Muscle of back (tissue), 13 donors: ENCODE measurements at places on chromosomes 1 and 21.

- DNase-seq, result no peak
Observed at GRCh38 chr1:166843769-166844596, 4.7 kb downstream of the POGK start.

- DNase-seq, result no peak
Observed at GRCh38 chr1:181397845-181398244, 85.5 kb upstream of the CACNA1E start.

GRCh38 chr1:8902765-8903164 is 24.3 kb upstream of the ENO1 start:
- no peak for DNase-seq

DNA sequence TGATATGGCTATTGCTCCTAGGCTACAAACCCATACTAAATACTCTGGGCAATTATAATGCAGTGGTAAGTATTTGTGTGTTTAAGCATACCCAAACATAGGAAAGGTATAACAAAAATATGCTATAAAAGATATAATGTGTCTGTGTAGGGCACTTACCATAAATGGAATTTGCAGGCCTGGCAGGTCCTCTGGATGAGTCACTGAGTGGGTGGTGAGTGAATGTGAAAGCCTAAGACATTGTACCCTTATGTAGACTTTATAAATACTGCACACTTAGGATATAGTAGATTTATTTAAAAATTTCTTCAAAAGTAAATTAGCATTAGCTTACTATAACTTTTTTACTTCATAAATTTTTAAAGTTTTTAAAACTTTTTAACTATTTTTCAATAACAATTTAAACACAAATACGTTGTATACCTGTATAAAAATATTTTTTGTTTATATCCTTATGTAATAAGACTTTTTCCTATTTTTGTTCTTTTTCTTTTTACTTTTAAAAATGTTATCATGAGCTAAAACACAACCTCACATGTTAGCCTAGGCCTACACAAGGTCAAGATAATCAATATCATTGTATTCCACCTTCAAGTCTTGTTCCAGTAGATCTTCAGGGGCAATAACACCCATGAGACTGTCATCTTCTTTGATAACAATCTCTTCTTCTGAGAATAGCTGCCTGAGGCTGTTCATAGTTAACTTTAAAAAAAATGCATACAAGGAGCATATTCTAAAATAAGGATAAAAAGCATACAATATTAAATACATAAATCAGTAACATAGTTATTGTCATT is 306.3 kb upstream of the RGS18 start:
- DNase-seq, result no peak

DNA sequence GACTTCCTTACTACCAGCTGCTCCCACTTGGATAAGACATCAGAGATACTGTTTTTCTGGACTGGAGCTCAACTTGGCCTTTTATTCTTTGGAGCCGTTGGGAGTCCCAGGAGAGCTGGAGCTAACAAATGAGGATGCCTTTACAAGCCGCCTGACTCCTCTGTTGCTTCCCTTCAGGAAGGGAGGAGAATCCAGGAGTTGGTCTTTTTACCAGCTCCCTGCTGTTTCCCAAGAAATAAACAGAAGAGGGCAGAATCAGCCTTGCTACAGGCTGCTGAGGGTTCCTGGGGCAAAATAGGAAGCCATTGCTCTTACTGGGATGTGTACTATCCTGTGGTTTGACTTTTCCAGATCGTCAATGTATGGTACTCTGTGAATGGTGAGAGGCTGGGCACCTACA is 1.5 kb downstream of the EIF3I start:
- DNase-seq, result no peak

- DNase-seq, result no peak
Observed at GRCh38 chr1:150558303-150558704, 9.1 kb downstream of the ADAMTSL4 start.

GRCh38 chr1:237684236-237684635 is 206.5 kb downstream of the ZP4 start:
- no peak for DNase-seq

DNA sequence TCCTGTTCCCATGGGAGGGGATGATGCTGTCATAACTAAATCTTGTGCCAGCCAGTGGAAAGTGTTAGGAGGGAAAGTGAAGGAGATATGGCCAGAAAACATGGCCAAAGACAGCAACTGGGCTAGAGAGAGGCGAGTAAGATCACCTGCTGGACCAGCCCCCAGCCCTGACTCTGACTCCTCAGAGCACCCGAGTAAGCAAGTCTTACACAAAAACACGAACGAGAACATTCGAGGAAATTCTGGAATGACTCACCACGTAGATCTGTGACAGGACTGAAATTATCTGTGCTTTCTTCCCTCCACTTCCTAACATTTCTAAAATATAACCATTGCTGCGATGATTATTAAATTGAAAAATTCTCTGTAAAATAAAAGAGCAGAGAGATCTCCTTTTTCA is 9.2 kb downstream of the ZNF496 start:
- DNase-seq, result no peak

DNA sequence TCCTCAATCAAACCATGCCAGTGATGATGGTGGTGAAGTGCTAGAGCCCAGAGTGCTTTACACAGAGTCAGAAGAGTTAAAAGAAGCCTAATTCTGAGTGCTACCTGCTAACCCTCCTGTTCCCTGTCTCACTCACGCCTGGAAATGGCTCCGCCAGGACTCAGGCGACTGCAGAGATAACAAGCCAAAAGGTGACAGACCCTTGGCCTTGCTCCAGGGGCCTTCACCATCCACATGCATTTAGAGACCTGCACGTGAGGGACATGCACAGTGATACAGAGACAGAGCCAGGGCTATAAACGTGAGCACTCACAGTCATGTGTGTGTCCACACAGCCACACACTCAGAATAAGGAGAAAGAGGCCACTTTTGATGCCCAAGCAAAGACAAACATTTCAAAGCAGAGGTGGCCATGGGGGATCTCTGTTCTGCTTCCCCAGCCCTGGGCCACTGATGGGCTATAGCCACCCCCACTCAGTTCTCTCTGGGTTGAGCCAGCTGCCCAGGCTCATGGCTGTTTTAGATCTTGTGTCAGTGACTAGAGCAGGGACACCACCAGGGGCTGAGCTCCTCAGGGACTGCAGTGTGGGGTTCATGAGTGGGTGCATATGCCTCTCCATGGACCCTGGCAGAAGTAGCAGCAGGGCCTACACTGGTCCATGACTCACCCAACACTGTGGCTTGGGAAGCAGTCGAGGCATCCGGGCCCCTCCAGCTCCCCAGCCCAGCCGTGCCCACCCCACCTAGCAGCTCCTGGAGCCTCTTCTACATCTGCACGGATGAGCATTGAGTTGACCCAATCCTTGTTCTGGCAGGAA is 117.2 kb downstream of the EPHB2 start:
- no peak for DNase-seq

GRCh38 chr1:64546013-64546412 is 76.1 kb downstream of the CACHD1 start:
- DNase-seq, result no peak

GRCh38 chr21:20258542-20258941 is 739.7 kb upstream of the NCAM2 start:
- no peak for DNase-seq

- no peak for DNase-seq
Observed at GRCh38 chr1:50109647-50110075, 941 bp downstream of the ELAVL4 start.

GRCh38 chr21:31921079-31921478 is 48.3 kb downstream of the HUNK start:
- DNase-seq, result no peak

- DNase-seq, result no peak
Observed at GRCh38 chr1:35112668-35113067, 33.5 kb downstream of the ZMYM1 start.

- DNase-seq, result no peak
Observed at GRCh38 chr21:42468491-42469131, 27.4 kb downstream of the RSPH1 start.

DNA sequence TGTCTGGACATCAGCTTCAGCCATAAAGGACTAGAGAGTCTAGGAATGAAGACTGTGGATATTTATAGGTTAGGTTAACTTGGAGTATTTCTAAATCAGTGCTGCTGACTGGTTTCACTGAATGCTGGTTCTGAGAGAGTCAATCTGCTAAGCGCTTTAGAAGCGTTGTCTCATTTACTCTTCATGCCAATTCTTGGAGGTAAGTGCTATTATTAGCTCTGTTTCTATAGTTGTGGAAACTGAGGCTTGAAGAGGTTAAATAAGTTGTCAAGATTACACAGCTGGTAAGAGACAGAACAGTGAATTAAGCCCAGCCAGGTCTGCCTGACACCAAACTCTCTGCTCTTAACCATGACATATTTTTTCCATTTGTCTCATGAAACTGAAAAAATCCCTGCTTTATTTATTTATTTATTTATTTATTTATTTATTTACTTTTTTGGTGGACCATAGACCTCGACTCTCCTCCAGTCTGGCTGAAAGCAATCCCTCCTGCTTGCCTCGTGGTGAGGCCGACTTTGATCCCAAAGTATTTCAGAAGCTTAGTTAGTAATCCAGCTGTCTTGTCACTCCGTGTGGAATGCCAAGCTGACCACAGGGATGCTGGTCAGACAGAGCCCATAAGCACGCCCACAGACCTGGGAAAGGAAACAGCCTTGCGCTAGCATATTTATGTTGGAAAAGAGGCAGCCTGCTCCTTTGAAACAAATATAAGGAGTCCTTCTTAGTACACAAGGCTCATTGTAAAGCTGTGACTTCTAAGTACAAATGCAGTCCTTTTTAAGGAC is 16.9 kb downstream of the NTMT2 start:
- peak; percentile 88 for DNase-seq

DNA sequence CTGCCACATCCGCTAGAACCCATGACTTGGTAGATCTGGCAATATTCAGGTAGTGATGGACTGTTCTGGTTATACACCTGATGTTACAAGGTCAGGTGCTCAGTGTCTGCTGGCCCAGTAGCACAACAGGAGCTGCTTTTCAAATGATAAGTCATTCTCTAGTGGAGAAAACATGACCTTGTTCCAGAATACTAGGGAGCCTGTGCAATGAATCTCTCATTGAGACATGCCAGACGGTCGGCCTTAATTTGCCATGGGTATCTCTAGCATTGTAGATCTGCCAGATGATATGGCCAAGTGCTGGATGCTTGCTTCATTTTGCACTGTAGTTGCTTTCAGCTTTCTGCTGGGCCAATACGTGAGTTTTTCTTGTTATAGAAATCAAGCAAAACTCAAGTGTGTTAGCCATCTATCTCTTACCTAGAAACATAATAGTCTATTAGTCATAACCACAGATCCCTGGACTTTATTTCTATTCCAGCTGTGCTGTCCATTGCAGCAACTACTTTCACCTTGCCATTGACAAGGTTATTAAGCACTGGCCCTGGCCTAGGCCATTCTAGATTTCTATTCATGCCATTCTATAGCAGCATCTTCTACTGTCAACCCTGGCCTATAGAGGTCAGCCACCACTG is 13.9 kb upstream of the CENPF start:
- DNase-seq, result no peak

- peak; percentile 81 for DNase-seq
Observed at GRCh38 chr1:233240829-233241682, 54.5 kb downstream of the PCNX2 start.

- DNase-seq, result no peak
Observed at GRCh38 chr1:183882335-183883167, 77.6 kb downstream of the RGL1 start.

DNA sequence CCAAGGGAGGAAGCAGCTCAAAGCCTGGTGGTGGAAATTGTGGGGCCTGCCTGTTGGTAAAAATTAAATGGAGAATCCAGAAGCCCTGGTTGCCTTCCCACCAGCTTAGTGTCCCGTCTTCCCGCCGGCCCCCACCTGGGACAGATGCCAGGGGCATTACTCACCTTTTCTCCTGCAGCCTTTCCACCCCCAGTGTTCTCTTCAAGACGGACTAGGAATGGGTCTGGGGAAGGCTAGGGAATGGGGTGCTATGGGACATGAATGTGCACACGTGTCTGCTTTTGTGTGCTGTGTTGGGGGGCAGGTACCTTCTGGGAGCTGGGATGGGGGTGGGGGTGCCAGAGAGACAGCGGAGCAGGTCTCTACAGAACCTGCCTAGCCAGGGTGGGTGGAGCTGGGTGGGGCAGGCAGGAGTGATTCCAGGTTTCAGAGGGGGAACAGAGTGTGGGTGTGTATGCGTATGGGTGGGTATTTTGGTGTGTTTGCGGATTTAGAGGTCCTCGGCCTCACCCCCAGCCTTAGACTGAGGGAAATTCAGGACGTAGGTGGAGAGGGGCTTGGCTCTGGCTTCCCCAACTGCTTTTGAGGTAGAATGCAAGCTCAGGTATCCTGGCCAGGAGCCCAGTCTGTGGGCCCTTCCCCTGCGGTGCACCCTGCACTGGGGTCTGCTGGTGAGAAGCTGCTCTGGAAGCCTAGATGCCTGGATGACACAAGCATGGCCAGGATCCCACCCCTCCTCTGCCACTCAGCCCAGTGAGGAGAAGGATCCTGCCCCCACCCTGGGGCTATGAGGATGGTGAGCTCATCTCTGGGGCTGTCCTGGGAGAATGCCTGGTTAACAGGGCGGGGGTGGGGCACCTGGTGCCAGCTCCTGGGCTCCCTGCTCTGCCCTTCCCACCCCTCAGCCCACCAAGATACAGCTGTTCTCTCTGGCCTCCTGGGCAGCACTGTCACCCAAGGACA is 7.8 kb downstream of the VANGL2 start:
- DNase-seq, result no peak

DNA sequence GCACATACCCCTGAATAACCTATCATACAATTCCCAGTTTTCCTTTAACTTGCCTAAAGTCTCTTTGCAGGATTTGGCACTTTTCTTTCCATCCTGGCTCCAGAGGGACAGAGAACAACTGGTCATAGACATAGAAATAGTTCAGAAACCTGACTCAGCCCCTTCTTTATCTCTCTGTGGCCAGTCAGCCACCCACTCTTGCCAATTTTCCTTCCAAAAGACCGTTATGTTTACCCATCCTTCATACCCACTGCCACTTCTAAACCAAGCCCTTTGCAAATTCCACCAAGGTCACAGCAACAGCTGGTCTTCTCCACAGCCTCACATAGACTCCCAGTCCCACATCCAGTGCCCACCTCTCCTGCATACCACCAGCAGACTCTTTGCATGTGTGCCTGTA is 127.2 kb upstream of the FGGY start:
- DNase-seq, result no peak

DNA sequence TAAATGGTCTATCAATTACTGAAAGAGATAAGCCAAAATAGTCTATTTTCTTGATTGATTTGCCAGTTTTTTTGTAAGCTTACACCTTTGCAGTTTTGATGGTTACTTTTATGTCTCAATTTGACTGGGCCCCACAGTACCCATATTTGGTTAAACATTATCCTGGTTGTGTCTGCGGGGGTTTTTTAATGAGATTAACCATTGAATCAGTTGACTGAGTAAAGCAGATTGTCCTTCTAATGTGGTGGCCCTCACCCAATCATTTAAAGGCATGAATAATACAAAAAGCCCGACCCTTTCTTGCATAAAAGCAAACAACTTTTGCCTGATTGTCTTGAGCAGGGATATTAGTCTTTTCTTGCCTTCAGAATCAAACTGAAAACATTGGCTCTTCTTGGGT is 650.0 kb upstream of the RGS18 start:
- no peak for DNase-seq

GRCh38 chr1:74504125-74504932 is 8.1 kb downstream of the LRRC53 start:
- DNase-seq, result peak; percentile 29

DNA sequence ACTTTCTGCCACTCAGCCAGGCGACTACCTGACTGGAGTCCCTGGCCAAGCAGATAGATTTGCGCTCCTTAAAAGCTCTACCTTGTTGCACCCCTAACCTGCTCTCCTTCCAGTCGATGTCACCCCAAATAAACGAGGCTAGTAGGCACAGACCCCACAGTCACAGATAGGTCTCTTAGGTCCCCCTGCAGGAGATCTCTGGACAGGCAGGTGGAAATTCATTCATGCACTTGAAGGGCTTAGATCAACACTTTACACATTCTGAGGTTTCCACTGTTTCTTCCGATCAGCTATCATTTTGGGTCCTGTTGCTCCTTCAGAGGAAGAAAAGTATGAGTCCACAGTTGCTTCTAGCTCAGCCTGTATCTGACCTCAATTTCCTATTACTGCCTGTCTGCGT is 272.6 kb upstream of the FMN2 start:
- DNase-seq, result no peak
